CD8-positive, alpha-beta memory T cell (primary cell): ENCODE measurements at places on chromosomes 16 and 17.

GRCh38 chr17:12765548-12765947 lies 23.8 kb upstream of the ARHGAP44 start:
- DNase-seq = no peak

DNA sequence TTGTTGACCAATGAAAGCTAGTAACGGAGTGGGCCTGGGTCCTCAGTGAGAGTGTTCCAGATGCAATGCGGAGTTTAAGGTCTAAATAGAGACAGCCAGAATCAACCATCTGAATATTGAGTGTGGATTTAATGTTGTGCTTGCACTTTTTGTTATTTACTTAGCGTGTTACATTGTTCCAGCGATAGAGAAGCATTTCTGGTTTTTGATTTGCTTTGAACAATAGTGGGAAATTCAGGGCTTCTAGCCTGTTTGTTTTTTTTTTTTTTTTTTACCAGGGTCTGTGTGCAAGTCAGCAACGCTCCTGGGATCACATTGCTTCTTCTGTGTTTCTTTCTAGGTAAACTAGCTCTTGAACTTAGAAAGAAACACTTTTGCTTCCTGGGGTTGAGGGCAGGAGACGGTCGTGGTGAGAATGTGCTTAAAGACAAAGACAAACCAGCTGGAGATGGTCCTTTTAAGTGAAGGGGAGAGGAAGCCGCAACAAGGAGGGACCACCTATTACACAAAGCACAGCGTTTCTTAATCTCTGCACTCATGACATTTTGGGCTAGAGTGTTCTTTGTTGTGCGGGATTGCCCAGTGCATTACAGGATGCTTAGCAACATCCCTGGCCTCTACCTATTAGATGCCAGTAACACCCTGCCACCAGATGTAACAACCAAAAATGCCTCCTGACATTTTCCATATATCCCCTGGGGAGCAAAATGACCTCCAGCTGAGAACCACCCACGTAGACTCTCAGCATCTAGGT lies 119.2 kb downstream of the MAP2K6 start:
- DNase-seq = no peak

- DNase-seq = no peak
Measured at GRCh38 chr17:9900044-9900594, 5.0 kb downstream of the RCVRN start.

- no peak for DNase-seq
Measured at GRCh38 chr17:50563092-50563511, 2.6 kb downstream of the CACNA1G start.

DNA sequence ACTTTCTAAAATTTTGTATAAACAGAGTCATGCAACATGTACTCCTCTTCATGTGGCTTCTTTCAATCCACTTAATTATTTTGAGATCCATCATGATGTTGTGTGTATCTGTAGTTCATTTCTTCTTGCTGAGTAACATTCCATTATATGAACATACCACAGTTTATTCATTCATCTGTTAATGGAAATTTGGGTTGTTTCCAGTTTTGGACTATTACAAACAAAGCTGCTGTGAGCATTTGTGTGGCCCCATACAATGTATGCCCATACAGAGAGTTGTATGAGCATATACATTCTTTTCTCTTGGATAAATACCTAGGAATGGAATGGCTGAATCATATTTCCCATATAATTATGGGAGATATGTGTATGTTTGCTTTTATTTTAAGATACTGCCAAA lies 85.6 kb downstream of the CLEC16A start:
- no peak for DNase-seq

GRCh38 chr17:74452033-74452840 lies 14.2 kb upstream of the CD300A start:
- no peak for DNase-seq

GRCh38 chr17:28758411-28759121 lies 14.8 kb downstream of the TRAF4 start:
- DNase-seq = no peak

- no peak for DNase-seq
Measured at GRCh38 chr16:31461921-31462804, 2.9 kb downstream of the ARMC5 start.

- no peak for DNase-seq
Measured at GRCh38 chr16:74480150-74481029, 59.1 kb upstream of the CLEC18B start.

DNA sequence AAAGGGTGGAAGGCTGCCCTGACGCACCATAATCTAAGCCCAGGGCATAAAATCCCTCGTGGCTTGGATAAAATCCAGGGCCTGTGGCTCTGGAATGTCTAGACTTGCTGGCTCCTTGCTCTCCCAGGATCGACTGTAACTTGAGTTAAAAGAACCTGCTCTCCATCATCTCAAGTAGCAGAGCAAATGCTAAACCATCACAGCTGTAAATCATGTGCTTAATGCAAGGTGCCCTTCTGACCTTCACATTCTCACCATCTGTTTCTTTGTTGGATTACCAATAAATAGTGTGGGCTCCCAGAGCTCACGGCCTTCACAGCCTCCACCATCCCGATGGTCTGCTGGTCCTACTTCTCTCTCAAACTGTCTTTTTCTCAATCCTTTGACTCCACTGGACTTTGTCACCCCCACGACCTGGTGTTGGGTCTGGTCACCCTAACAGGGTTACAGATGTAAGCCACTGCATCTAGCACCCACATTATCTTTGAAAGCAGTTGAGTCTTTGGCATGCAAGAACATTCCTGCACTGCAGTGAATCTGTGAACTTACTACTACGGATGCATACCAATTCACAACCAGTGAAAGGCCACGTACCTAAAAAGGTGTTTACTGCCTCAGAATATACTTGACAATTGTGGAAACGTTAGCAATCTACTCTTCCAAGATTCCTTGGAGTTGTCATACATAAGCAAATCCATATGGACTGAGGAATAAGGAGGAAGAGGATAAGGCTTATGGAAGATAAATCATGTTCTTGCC lies 15.3 kb downstream of the RSL1D1 start:
- DNase-seq = no peak

GRCh38 chr17:28570716-28571360 lies 486 bp downstream of the PIGS start:
- peak; percentile 39 for DNase-seq

GRCh38 chr17:13690806-13691205 lies 89.1 kb upstream of the HS3ST3A1 start:
- no peak for DNase-seq

GRCh38 chr16:14669776-14670175 lies 24.3 kb downstream of the PLA2G10 start:
- DNase-seq = no peak

DNA sequence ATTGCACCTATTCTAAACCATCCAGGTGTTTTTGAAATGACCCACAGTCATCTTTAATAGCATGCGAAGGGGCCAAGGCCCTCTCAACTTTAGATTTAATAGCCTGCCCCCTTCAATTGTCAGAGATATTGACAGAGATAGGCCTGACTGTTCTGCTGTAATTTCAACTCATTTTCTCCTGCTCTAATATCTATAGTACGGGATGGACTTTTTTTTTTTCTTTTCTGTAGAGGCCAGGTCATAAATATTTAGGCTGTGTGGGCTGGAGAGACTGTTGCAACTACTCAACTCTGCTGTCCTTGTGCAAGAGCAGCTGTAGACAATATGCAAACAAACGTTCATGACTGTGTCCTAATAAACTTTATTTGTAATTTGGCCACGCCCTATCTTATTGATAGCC lies 24.7 kb upstream of the KRT20 start:
- DNase-seq = no peak

- DNase-seq = no peak
Measured at GRCh38 chr17:15340966-15341365, 431 bp downstream of the TEKT3 start.

GRCh38 chr16:704047-704446 lies 1.6 kb downstream of the FBXL16 start:
- no peak for DNase-seq

DNA sequence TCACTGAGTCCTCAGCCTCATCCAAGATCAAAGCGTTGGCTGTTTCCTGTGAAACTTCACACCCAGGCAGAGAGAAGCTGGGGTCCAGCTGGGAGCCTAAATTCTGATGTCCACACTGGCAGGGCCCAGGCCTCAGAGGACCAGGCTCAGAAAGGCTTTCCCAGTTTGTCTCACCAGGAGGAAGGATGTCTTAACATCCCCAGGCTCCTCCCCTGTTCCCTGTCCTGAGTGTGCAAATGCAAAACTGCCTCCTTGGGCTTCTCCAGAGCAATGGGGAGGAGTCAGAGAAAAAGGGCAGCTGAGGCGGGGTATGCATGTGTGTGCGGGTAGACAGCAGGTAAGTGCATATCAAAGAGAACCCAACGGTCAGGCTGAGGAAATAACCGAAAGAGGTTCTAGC lies 45.7 kb downstream of the CUEDC1 start:
- no peak for DNase-seq

DNA sequence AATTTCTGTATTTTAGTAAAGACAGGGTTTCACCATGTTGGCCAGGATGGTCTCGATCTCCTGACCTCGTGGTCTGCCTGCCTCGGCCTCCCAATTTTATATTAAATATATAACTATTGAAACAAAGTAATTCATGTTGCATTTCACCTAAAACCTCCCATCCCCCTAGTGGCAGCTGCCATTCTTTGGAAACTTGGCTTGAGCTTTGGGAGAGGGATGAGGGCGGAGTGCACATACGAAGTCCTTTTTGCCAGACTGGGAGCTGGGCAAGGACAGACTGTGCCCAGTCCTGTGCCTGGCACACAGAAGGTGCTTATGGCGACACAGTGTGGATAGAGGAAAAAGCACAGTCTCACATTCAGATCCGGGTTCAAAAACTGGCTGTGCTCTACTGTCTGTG lies 83.8 kb downstream of the NETO2 start:
- no peak for DNase-seq

DNA sequence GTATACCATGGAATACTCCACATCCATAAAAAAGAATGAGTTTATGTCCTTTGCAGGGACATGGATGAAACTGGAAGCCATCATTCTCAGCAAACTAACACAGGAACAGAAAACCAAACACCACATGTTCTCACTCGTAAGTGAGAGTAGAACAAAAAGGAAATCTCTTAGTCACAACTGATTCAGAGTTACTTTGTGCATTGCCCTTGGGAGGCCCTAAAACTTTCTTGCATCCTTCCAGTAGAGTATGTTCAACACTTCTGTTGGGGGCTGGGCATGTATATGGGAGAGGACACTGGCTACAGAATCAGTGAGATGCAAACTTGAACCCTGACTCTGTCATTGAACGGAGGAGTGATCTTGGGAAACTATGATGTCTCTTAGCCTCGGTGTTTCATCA lies 147.4 kb upstream of the IRX5 start:
- no peak for DNase-seq

DNA sequence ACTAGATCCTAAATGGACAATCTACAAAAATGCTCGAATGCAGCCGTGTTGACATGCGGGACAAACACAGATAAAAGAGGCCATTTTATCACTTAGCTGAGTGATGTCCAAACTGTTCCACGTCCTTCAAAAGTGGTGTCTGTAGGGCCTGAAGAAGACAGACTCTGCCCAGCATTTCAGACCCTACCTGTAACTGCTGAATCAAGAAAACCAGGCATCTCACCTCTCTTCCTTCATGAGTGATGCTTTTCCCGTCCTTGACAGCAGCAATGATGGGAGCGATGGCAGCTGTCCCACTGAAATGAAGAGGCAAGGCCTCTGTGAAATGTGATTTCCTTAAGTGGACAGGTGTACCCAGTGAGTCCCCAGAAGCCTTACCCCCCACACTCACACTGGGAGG lies 12.3 kb downstream of the ELAC2 start:
- DNase-seq = no peak

DNA sequence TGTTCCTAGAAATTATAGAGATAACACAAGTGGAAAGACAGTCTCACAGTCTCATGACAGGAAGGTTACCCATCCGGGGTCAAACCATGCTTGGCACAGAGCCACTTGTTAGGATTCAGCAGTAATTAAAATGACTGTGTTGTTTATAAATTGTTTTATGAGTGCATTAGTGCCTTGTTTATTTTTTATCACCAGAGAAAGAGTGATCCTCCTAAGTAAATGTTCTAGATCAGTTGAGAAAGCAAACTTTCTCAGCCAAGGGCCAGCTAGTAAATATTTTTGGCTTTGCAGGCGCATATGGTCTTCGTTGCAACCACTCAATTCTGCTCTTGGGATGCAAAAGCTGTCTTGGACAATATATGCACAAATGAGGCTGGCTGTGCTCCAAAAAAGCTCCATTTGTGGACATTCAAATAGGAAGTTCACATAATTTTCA lies 253.9 kb upstream of the CACNG5 start:
- no peak for DNase-seq

DNA sequence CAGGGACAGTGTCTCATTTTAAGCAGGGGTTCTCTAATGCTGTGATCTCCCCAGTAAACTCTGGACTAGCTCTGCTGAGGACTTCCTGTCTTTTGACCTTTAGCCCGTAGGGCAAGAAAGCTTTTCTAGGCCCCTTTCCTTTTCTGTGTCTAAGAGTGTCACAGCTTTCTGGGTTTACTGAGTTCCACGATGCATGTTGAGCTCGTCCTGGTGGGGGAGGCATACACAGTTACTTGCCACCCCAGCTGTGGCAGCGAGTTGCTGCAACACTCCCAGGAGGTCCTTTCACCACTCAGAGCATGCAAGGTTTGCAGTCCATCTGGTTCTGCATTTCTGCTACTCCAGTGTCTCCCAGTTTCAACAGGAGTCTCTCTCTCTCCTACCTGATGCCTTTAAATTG lies 23.7 kb downstream of the NOD2 start:
- DNase-seq = no peak

DNA sequence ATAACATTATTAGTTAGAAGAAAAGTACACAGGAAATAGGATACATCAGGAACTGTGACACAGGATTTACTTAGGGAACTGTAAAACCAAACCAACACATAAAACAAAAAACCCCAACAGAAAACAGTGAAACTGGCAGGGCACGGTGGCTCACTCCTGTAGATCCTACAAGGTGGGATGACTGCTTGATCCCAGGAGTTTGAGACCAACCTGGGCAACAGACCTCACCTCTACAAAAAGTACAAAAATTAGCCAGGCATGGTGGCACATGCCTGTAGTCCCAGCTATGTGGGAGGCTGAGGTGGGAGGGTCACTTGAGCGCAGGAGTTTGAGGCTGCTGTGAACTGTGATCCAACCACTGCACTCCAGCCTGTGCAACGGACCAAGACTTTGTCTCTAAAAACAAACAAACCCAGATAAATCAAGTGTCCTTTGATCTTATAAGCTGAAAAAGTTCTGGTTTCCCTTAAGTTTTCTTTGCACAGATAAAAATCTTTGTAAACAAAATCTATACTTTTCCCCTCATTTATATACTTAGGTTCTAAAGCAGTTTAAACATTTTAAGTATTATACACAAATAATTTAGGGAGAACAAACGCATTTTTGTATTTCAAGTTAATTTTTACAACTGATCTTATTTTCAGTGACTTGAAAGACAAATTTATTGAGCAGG lies 111.5 kb upstream of the TOB1 start:
- no peak for DNase-seq

DNA sequence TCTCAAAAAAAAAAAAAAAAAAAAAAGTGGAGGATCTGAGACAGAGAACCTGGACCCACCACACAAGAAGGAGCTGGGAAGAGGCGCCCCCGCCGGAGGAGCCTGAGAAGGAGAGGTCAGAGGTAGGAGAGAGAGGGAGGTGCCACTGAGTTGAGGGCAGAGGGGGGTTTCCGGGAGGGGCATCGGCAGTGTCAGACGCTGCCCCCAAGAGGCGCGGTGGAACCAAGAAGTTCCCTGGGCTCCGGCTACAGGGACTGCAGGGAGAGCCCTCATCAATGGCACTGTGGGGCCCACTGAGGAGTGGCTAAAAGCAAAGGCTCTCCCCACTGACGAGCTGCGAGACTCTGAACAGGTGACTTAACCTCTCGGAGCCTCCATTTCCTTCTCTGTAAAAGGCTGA lies 4.2 kb downstream of the CCDC42 start:
- DNase-seq = peak; percentile 47

- no peak for DNase-seq
Measured at GRCh38 chr16:14389359-14389758, 240.7 kb downstream of the PARN start.
